ENCODE measurements at places on chromosomes 7 and 10.

- no peak for DNase-seq
These were observed 114.7 kb upstream of the ADCY1 start for GRCh38 chr7:45459476-45459875.

GRCh38 chr7:111439977-111440376 lies 122.3 kb downstream of the IMMP2L start:
- no peak for DNase-seq

GRCh38 chr7:4888161-4888560 lies 4.6 kb upstream of the RADIL start:
- DNase-seq: no peak

GRCh38 chr10:67386260-67386659 lies 309.7 kb downstream of the CTNNA3 start:
- no peak for DNase-seq

GRCh38 chr10:16788125-16788524 lies 29.1 kb downstream of the RSU1 start:
- DNase-seq: no peak

GRCh38 chr7:95089414-95090315 lies 182.3 kb downstream of the PPP1R9A start:
- no peak for DNase-seq

GRCh38 chr10:35208949-35209613 lies 82.4 kb downstream of the CREM start:
- no peak for DNase-seq

GRCh38 chr7:143050931-143051330 lies 1.2 kb upstream of the OR6V1 start:
- DNase-seq: no peak

DNA sequence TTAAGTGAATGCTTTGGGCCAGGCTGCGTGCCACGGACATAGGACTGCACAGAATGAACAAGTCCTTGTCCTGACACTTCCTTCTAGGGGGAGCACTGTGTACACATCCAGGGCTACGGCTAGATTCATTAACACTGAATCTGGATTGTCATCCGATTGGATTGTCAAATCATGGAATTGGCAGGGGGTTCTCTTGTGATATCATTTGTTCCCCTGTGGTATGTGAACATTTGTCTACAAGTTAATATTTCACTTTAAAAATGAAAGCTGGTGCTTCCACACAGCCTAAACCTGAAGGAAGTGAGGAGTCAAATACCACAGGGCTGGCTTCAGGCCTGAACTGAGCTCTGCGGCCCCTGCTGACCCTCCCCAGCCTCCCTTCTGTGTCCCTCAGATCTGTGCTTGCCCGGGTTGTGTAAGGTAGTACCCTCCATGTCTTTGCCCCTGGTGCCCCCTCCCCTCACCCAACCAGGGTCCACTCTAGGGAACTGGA lies 75.6 kb downstream of the SNX10 start:
- no peak for DNase-seq

DNA sequence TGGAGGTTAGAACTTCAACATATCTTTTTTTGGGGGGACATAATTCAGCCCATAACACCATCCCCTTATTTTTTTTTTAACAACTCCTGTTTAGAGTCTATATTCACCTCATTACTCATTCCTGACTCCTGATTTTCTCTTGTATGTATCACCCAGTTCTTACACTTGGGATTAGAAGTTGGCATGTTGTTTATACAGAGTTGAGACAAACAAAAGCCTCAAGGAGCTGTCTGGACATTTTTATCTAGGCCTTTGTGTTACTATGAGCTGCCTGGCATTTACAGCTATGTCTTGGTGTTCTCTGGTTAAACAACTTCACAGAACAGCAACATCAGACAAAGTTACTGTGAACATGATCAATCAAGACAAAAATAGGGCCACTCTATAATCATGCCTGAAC lies 517.5 kb downstream of the KIF20B start:
- DNase-seq: no peak

DNA sequence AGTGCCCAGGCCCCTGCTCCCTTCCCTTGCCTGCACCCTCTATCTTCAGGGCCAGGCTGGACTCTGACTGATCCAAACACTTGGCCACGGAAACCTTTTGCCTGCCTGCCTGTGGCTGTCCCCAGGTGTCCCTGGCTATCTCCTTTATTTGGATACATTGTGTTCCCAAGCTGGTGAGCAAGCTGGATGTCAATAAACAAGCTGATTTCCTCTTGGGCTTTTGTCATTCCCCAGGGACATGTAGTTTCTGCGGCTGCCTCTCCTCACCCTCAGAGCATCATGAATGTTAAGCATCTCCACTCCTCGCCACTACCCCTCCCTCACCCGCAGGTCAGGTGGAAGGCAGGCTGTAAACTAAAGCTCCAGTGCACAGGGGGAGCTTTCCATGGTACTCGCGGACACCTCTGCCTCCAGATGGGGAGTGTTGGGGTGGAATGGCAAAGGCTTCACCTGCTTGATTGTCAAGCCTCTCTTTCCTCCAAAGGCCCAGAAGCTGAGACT lies 6.9 kb downstream of the GHRHR start:
- DNase-seq: no peak

GRCh38 chr10:130801784-130802183 lies 509.7 kb downstream of the TCERG1L start:
- DNase-seq: no peak

DNA sequence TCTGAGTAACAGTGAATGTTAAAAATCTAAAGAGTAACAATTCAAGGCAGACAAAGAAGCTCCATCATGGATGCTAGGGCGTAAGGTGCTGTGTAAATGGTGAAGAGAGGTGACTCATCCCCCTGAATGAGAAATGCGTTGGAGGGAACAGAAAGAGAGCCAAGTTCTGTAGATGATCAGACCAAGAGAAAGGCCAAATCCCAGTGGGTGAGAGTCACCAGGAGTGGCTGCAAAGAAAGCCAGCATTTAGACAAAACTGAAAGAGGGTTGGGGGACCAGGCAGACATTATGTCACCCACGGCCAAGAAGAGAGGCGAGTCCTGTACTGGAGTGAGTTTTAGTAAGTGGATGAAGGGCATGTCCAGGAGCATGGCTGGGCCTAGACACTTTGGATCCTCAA lies 153.1 kb downstream of the TRIL start:
- DNase-seq: no peak

DNA sequence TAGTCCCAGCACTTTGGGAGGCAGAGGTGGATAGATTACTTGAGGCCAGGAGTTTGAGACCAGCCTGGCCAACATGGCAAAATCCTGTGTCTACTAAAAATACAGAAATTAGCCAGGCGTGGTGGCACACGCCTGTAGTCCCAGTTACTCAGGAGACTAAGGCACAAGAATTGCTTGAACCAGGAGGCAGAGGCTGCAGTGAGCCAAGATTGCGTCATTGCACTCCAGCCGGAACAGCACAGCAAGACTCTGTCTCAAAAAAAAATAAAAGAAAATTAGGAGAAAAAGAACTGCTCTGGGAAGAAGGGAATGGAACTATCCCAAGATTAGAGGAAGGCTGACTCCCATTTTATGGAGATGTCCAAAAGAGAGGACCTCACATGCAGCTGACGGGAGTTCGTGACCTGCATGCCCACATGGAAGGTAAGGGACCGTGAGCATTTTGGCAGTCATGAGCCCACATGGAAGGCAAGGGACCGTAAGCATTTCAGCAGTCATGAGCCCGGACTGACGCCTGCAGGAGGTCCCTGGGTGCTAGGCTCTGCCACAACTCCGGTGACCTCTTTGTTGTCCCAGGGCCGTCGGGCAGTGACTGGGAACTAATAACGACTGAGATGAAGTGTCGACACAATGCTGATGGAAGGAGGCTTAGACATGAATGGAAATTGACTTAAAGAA lies 18.6 kb upstream of the GTPBP4 start:
- no peak for DNase-seq

- no peak for DNase-seq
These were observed 755.3 kb upstream of the GALNT17 start for GRCh38 chr7:70376561-70377031.

DNA sequence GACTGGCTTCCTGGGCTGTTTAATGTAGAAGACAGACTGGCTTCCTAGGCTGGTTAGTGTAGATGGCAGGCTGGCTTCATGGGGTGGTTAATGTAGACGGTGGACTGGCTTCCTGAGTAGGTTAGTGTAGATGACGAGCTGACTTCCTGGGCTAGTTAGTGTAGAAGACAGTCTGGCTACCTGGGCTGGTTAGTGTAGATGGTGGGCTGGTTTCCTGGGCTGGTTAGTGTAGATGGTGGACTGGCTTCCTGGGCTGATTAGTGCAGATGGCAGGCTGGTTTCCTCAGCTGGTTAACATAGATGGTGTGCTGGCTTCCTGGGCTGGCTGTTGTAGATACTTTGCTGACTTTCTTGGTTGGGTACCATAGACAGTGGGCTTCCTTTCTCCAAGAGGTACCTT lies 122.9 kb upstream of the PPP2R2D start:
- DNase-seq: no peak

DNA sequence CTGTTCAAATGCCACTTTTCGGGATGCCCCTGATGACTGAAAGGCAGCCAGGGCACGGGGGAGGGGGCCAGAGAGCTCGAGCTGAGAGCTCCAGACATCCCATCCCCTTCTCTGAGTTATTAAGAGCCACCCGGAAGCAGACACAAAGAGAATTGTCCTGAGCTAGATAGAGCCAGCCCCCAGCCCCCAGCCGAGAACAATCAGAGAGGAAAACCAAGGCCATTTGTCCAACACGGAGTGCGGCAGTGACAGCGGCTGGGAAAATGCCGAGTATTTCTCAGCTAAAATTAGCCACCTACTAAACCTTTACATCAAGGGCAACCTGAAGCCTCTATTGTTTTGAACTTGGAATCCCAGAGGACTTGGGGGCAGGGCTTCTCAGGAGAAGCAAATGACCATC lies 51.0 kb downstream of the UNC5B start:
- DNase-seq: no peak

DNA sequence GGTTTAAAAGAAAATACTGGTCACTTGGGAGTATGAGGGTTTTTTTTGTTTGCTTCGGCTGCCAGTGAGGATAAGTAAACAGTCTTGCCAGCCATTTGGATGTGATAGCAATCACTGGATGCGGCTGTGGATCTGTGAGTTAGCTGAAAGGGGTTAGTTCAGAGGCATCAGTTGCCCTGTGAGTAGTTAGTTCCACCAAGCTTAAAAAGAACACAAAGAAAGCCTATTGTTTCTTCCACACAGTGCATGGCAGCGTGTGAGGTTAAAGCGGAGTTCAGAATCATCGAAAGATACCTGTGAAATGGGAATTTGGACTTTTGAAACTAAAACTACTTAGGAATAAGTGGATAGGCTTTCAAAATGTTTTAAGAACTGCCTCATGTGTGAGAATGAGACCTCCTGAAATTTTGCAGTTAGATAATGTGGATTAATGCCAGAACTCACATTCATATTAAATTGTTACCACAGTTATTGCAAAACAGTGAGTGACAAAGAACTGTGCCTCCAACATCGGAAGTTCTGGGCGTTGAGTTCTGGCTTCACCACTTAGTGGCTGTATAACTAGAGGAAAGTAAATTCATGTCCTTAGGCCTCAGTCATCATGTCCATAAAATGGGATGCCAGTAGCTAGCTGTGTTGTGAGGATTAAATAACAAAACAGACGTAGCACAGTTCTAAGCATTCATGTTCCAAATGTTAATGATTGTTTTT lies 31.3 kb downstream of the KIAA1217 start:
- no peak for DNase-seq

- DNase-seq: no peak
These were observed 47.7 kb upstream of the TRIM8 start for GRCh38 chr10:102596506-102596971.

- no peak for DNase-seq
These were observed 6.6 kb upstream of the EBF3 start for GRCh38 chr10:129970465-129971364.

- DNase-seq: no peak
These were observed 62.7 kb downstream of the VTI1A start for GRCh38 chr10:112509558-112510291.

GRCh38 chr7:34070511-34071323 lies 165.4 kb downstream of the BMPER start:
- no peak for DNase-seq

GRCh38 chr7:11294965-11295364 lies 321.3 kb downstream of the PHF14 start:
- no peak for DNase-seq

- no peak for DNase-seq
These were observed 14.6 kb downstream of the EPHB4 start for GRCh38 chr7:100812729-100813128.

- DNase-seq: no peak
These were observed 166.9 kb upstream of the WDR11 start for GRCh38 chr10:120684226-120684625.
